ENCODE measurements at places on chromosomes 13 and 19.

- peak; percentile 60 for DNase-seq
Measured at GRCh38 chr19:10269333-10270179, 1.4 kb upstream of the ICAM1 start.

DNA sequence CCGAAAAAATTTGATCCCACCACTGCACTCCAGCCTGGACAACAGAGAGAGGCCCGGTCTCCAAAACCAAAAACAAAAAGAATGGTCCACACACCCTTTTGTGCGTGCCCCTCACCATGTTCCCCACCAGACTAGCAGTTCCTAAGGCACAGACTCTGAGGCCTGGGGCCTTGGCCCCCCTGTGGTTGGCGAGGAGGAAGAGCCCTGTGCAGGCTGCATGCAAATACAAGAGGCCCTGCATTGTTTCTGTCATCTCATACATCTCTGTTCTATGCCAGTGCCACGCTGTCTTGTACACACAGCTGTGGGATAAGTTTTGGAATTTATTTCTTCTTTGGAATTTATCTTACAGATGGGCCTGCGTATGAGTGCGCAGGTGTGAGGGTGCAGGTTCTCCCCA lies 4.7 kb upstream of the YJEFN3 start:
- DNase-seq = no peak

DNA sequence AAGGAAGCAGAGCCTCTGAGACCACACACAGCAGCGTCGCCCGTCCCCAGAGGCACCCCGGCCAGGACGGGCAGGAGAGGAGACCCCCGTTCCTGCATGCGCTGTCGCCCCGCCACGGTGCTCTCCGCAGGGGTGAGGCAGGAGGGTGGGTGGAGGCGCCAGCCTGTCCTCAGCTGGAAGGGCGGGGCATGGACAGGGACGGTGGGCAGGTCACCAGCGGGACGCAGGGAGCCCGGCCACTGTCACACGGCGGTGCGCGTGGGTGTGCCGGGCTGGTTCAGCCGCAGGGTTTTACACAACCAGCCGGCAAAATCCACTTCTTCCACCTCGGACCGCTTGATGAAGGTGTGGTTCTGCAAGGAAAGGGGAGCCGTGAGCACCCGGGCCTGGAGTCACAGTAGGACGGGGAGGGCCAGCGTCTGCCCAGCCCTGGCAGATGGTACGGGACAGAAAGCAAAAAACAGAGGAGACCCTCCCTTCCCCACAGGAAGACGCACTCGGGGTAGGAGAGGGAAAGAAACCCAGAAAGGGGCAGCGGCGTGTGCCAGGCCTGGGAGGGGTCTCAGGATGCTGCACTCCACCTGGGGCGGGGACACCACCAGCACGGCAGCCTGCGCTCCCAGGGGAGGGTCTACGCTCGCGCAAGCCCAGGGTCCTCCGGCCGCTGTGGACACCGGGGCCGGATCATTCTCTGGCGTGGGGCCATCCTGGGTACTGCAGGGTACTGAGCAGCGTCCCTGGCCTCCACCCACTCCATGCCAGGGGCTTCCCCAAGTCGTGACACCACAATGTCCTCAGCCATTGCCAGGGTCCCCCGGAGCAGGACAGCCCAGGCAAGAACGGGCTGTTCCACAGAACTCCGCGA lies 23.9 kb upstream of the ZBTB7A start:
- DNase-seq = no peak

GRCh38 chr13:107516517-107516916 lies 698.8 kb downstream of the LIG4 start:
- no peak for DNase-seq

GRCh38 chr13:30107521-30108136 lies 199.7 kb downstream of the KATNAL1 start:
- no peak for DNase-seq

- DNase-seq = no peak
Measured at GRCh38 chr19:15885167-15885566, 12.7 kb downstream of the CYP4F2 start.

DNA sequence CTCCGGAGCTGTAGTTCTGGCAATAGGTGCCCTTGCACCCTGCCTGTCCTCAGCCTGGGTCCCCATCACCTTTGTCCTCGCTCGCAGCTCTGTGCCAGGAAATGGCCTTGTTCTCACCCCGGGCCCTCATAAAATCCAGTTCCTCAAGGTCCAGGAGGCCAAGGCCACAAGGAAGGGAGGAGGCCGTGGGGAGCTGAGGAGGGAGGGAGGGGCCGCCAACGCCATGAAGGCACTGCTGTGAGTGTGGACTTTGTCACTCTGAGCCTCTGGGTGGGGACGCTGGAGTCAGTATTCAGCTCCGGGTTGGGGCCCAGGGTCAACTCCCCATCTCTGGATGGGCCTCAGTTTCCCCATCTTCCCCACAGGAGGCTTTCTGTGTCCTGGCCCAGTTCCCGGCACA lies 9.2 kb upstream of the GNA11 start:
- DNase-seq = no peak

DNA sequence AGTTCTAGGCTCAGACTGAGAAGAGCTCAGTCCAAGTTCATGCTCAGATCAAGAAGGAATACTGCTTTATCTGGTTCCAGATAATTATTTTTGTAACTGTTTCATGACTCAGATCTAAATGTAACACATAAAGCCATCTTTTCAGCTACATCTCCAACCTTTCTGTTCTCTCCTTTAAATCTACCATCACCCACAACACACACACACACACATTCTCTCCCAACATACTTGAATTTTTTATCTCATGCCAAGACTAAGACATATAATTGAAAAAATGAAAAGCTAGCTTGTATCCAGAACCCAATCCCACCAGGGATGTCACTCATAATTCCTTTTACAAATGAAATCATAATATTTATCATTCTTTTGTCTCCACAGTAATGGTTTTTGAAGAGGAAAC lies 7.6 kb downstream of the KATNAL1 start:
- DNase-seq = no peak

DNA sequence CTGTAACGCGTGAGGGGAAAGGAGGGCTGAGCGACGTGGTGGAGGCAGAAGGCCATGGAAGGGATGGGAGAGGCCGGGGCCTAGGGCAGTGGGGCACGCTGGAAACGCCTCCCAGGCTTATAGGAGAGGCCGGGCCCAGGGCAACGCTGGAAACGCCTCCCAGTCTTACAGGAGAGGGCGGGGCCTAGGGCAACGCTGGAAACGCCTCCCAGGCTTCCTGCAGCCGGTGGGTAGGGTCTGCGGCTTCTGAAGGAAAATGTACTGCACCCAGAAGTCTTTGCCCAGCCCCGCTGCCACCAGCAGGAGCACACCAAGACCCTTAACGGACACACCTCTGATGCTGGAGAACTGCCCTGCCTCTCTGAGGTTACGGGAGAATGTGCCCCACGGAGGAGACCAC lies 9.1 kb downstream of the CACTIN start:
- no peak for DNase-seq

Measured in SK-N-DZ (cell line).